ENCODE measurements at places on chromosomes 6 and 20.

DNA sequence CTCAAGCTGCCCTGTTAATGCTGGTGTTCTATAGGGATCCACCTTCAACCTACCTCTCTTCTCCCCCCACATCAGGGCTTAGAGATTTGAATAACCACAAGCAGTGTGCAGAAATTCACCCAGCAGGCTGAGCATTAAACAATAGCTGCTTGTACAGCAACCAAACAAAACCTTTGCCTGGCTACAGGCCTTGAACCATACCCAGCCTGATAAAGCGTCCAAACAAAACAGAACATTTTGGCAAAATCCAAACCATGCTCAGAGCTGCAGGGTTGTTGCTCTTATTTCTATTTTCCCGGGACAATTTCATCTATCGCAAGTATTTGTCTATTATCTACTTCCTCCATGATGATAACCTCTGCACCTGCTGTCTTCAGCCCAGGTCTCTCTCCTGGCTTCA, 142.3 kb downstream of the UNC5CL start:
- DNase-seq: no peak

DNA sequence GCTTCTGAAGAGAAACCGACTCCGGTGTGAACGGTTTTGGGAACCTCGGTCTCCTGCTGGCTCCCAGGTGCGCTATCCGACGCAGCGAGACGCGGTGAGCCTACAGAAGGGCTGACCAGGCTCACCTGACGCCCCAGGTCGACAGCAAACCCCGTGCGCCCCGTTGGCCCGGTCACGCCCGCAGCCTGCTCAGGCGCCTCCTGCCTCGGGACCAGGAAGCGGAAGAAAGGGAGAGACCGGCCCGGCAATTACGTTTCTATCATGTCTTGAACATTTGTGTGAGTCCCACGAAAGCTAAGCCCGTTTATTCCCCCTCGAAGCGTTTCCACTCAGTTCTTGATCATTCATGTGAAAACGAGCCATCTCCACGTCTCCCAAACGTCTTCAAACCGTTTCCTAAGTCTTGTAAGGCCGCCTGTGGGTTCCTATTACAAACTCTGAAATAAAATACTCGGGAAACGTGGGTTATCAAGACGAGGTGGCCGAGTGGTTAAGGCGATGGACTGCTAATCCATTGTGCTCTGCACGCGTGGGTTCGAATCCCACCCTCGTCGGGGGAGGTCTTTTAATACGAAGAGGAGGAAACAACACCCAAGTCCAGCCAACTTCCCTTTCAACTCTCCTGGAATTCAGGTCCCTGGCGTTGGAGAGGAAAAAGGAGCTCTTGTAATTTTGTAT, 150.5 kb upstream of the PRSS16 start:
- no peak for DNase-seq

DNA sequence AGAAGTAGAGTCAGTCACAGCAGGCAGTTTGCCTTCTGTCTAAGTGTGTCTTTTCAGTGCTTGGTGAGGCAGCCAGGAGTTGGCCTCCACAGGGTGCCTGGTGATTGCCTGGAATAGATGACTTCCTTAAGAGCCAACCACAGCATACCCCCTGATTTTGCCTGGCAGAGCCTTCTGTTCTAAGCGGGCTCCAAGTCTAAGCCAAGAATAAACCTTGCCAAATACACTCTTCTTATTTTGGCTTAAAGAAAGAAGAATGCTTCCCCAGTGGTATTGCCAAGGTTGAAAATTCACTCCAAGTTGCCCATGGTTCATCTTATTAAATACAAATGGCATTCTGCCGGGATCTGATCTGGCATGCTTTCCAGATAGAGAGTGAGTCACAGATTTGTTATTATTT, 1424.8 kb upstream of the EYS start:
- no peak for DNase-seq

DNA sequence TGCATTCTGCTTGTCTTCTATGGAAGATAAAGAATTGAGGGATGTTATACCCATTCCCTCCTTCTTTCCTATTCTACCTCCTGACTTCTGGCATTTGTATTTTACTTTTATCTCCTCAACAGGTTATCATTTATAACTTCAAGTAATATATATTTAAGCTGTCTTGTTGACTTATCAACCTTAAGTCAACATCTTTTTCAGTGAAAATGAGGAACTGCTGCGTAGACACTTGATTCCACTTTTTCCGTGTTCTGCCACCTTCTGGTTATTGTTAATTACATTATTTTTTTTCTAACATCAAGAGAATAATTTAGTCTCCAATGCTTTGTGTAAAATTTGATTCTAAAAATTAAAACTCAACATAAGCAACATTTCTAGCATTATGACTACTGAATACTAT, 107.5 kb downstream of the PRKN start:
- no peak for DNase-seq

DNA sequence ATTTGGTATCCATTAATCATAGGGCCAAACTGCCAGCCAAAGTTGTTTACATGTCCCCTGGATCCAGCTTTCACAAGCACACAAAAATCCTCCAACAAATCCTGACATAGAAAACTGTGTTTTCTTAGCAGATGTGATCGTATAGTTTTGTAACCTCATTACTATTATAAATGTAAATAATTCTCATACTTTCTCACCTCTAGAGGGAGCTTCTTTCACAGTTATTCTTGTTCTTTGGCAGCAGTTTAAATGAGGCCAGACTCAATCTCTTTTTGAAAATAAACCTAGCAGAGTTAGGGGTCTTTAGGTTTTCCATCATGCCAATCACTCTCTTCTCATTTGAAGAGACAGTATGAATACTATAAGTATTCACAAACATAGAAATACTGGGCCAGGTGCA, 17.0 kb upstream of the ZNF318 start:
- DNase-seq: no peak

GRCh38 chr20:59782986-59783640, 150.3 kb downstream of the SYCP2 start:
- no peak for DNase-seq

DNA sequence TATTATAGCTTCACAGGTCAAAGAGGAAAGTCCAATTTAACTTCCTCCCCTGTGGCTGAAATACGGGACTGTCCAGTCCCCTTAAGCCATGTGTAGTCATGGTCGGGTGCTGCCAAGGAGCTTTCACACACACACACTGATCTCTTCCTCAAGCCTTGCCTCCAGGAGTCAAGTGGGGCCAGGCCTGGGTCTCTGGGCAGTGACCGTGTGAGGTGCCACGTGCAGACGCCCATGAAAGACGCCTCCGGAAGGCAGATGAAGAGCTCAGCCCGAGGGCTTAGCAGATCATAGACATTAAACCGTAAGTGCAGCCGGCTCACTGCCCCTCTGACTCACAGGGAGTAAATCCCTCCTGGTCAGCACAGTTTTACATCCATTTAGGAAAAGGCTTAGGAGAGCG, 4.2 kb downstream of the GABRR2 start:
- no peak for DNase-seq

DNA sequence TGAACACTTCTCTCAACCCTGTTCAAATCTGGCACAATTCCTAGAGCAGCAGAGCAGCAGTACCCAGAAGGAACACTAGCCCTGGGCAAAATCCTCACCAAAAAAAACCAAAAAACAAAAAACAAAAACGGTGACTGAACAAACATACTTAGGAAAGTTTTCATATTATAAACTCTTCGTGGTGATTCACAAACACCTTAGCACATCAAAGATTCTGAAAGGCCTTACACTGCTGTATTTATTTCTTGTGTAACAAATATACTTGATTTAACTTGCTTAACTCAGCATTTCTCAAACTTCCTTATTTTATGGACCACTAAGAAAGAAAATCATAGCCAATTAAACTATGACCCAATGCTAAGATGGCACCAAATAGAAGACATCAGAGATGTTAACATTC, 57.8 kb upstream of the RREB1 start:
- no peak for DNase-seq

DNA sequence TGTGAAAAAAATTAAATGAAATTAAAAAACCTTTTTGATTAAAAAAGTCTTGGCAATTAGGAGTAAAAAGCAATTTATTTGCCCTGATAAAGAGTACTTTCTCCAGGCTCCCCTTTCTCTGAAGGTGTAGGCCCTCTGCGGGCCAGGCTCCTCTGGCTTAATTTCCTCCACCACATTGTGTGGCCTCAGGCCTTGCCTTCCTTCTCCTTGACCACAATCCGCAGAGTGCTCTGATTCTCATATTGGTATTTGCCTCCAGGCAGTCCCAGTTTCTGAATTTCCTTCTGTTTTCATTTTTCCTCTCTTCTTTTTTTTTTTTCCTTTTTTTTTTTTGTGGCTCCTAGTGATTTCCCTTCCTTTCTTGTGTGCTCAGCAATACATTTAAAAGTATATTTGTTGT, 96.4 kb downstream of the AIG1 start:
- DNase-seq: no peak

DNA sequence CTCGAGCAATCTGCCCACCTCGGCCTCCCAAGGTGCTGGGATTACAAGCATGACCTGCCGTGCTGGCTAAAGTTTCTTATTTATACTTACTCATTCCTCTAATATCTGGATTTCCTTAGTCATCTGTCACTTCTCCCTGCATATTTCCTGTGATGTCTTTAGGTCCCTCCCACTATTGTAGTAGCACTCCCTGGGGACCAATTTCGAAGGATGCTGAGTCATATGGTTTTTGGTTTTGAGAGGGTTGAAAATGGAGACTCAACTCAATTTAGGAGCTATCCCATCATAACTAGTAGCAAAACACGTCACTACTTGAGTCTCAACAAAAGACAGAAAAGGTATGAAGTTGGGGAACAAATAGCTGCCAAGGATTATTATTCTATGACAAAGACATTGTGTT, 20.2 kb downstream of the MCUR1 start:
- DNase-seq: no peak

DNA sequence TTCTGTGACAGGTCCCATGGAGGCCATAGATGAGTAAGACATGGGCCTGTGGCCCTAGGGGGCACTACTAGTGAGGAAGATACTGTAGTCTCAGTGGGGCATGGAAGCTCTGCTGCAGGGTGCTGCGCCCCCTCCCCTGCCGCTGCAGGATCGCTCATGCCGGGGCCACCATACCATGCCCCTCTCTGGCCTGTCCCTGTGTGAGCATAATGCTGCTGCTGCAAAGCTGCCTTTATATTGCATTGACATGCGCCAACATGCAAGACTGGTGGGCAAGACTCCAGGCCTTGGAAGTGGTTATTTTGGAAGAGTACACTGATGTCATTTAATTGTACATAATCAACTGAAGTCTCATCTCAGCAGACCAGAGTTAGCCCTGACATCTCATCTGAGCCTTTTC, 60.0 kb downstream of the TOX2 start:
- DNase-seq: no peak

DNA sequence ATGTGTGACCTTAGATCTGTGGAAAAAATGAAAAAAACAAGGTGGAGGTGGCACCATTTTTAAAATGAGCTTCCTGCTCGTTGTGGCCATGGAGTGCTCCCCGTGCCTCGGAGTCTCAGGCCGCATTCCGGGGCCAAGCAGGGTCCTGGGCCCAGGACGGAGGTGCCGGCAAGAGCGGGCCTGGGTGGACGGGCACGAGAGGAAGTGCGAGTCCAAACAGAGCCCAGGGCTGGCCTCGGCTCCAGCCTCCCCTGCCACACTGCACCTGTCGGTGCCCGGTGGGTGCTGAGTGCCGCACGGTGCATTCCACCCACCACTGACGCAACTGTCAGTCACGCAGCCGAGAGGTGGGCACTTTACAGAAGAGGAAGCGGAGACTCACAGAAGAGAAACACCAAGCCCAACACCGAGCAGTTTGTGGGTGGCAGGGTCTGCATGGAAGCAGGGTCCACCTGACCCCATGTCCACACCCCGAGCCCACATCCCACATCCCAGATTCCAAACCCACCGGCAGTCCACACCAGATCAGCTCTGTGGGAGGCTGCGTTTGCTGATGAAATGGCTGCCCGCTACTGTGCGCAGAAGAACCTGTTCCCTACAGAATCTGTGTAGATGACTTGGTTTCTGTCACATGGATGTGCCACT, 97.7 kb downstream of the PSMB1 start:
- DNase-seq: no peak

- no peak for DNase-seq
Observed at GRCh38 chr20:52402514-52402913, 210.9 kb upstream of the ZFP64 start.

GRCh38 chr6:160949531-160949930, 42.0 kb upstream of the MAP3K4 start:
- no peak for DNase-seq

DNA sequence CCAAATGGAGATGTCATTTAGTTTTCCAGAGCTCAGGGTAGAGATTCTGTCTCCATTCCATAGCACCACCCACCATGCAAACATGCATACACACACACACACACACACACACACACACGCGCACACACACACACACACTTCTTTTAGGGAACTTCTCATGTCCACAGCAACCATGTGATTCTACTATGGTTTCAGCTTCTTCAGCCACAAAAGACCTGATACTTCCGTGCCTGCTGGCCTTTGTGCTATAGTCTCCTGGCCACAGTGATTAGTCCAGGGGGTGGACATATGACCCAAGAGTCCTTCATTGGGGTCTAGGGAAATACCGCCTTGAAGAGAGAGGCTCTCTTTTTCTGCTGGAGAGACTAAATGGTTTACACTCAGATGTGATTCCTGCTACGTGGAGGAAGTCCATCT, 53.5 kb downstream of the CARMIL1 start:
- DNase-seq: no peak

GRCh38 chr6:106120006-106120405, 33.9 kb downstream of the PRDM1 start:
- no peak for DNase-seq

GRCh38 chr6:158377860-158378259, 65.6 kb downstream of the TULP4 start:
- DNase-seq: no peak

DNA sequence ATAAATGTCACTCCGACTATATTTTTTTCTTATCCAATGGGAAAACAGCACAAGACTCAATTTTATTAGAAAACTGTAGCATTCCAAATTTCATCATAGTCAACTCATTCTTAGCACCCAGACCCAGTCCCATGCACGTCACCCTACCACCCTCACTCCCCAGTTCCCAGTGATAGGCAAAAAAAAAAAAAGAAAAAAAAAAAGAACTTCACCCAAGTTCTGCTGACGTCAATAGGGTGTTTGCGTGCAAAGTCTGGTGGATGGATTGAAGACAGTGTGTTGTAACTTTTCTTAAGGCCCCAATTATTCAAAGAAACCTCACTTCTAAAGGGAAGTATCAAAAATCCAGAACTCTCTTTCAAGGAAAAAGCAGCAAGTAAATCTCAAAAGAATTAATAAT, 213.9 kb upstream of the PRDM1 start:
- DNase-seq: no peak

DNA sequence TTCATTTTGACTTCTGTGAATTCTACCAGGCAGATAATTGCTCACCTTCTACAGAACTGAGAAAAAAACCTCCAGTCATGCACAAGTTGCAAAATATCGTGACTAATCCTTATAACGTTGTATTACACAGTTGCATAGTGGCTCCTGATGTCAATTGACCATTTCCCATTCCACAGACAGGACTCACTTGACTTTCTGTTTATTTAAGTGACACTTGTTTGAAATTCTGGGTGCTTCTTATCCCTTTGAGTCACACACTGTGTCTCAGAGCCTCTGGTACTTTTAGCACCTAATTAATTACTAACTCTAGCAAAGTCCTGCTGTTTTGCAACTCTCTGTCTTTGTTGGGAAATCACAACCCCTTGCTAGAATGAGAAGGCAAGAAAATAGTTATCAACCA, 16.2 kb upstream of the RSPO3 start:
- DNase-seq: no peak

All from activated CD4-positive, CD25-positive, alpha-beta regulatory T cell treated with anti-CD3 and anti-CD28 coated beads, Interleukin-2, amount 50 U/mL, for 16 hours (primary cell).